ENCODE measurements at places on chromosomes 4 and X.

DNA sequence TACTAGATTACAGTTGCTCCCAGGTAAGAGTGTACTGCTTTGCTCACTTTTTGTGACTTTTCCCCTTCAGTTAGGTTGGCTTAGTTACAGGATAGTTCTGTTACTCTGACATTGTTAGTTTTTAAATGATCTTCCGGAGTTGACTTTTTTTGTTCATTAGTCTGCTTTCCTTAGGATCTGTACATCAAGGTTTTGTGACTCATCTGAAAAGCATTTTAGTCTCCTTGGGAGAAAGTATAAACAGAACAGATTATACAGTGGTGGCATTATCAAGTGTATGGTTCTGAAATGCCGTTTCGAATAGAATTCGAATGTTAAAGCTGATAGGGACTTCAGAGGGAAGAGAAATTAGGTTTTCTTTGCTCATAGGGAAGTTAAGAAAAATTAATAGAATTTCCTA, 63.3 kb downstream of the USP9X start:
- DNase-seq = no peak

DNA sequence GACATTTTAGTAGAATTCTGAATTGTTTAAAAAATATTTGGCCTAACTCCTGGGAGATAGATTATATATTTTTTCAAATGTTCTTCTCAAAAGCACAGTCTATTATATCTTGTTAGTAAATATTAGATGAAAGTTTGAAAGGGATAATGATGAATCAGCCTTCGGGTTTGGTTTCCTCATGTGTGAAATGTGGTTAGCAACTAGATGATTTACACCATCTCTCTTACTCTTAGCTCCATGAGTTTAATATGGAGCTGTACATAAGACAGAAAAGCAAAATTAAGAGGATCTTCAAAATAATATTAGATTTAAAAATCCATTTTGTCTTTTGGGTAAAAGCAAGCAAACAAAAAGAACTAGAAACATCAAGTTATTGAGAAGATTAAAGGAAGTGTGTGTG, 120.8 kb upstream of the SFRP2 start:
- DNase-seq = no peak

DNA sequence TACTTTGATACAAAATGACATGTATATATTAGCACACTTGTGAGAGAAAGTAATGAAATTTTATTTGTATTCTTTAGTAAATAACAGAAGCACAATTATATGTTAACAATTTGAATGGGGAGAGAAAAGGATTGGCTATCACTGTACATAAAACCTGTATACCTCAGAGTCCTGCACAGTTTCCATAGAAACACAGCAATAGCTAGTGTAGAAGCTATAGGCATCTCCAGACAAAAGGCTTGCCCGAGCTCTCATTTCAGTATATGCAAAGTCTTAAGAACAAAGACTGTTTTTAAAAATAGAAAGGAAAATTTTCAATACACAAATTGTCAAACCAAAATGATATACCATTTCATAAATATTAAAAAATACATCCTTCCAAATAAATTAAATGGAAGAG, 38.5 kb downstream of the GPM6A start:
- no peak for DNase-seq

DNA sequence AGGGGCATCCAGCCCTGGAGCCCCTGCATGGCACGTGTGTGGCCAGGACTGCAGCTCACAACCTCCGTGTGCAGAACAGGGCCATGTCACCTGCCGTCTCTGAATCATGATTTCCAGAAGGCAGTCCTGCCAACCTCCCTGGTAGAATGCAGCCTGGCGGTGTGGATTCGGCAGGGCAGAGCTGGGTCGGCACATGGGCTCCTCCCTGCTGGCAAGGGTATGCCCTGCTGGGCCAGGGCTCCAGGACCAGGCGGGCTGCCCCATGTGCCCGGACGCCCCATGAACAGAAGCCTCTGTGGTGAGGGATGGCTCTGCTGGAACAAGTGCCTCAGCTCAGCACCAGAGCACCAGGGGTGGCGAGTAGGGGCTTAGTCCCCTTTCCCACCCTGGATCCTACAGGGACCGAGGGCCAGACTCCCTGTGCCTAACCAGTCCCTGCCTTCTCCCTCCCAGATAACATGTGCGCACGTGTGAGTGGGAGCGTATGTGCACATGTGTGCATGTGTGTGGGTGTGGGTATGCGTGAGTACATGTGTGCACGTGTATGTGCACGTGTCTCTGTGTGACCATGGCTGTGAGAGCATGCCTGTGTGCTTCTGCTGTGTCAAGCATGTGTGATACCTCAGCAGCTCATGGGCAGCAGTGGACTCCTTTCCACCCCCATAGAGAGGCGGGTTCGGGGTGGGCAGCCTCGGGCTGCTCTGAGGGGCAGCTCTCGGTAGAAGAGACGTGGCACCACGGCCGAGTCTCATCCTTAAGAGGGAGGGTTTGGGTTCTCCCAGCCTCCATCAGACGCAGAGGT, 10.3 kb upstream of the MXD4 start:
- no peak for DNase-seq

DNA sequence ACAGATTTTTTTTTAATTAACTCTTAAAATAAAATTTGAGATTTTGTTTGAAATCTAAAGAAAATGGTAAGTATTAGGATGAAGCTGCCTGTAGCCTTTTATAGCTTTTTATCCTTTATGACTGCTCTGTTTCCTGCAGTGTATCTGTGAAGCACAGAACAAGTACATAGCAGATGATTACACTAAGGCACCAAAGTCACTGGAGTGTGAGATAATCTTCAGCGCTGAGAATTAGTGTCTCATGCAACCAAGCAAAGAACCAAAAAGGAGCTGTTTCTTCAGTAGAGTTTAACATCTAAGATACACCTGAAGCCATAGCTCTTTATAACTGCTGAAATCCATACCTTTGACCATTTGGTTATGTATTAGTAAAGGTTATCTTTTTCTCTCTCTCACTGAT, 1989.8 kb upstream of the PCDH10 start:
- DNase-seq = no peak

- no peak for DNase-seq
Observed at GRCh38 chr4:159429693-159430035, 326.8 kb downstream of the RAPGEF2 start.

GRCh38 chr4:7719354-7720174, 220.1 kb downstream of the AFAP1 start:
- peak; percentile 39 for DNase-seq

DNA sequence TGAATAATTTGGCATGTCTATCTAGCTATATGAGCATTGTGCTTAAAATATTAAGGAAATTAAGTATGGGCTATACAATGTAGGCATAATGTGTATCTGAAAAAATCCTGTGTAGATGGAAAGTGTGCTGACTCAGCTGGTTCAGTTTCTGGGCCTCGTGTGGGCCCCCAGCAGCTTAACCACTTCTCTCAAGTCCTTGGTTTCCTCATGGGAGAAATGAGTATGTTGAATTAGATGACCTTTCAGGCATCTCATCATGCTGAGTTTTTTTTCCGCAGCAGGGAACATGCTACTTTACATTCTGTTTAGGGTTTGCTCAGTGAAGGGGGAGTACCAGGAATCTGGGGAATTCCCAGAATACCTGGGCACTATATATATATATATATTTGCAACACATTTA, 30.5 kb downstream of the RHOH start:
- no peak for DNase-seq

DNA sequence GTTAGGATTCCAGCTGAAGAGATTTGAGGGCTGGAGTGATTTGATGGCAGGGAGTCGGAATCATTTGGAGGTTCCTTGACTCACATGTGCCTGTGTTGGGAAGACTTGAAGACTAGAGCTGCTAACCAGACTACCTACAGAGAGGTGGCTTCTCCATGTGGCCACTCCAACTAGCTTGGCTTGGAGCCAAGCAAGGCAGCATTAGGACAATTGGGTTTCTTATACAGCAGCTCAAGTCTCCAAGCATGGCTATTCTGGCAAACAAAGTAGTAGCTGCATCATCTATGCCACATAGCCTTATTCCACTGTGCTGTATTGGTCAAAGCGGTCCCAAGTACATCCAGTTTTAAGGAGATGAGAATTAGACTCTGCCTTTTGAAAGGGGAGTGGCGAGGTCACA, 171.7 kb upstream of the SLC4A4 start:
- no peak for DNase-seq

GRCh38 chr4:11505221-11505971, 76.7 kb upstream of the HS3ST1 start:
- no peak for DNase-seq

GRCh38 chr4:99047710-99048109, 40.9 kb downstream of the ADH5 start:
- no peak for DNase-seq

DNA sequence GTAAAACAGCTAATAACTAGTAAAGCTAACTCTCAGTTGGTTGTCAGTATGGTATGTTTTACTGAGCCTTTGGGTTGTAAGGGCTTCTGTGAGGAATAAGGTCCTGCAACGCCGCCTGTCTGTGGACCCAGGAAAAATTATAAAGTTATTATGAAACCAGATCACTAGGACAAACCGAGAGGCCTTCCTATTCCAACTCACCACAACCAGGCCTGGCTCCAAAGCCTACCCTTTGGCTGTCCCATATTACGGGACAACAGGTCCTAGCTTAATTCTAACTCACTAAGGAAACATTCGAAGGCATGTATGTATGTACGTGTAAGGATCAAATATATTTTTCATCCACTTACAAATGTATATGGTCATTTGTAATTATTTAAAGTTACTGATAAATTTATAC, 1.4 kb downstream of the ANKRD17 start:
- DNase-seq = peak; percentile 66

GRCh38 chr4:3291411-3291968, 1.3 kb upstream of the RGS12 start:
- no peak for DNase-seq

GRCh38 chr4:109648266-109648996, 54.8 kb downstream of the CASP6 start:
- peak; percentile 76 for DNase-seq

- no peak for DNase-seq
Observed at GRCh38 chr4:89788206-89789072, 48.5 kb downstream of the SNCA start.

DNA sequence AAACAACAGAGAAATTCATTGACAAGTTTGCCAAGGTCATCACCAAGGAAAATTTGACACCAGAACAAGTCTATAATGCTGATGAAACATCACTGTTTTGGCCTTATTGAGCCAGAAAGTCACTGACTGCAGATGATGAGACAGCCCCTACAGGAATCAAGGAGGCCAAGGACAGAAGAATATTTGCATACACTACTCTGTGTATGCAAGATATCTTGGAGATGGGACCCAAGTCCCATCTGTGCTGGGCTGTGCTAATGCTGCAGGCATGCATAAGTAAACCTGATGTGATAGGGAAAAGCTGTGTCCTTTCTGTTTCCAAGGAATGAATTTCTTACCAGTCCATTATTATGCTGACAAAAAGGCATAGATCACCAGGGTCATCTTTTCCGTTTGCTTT, 126.8 kb downstream of the PAPSS1 start:
- no peak for DNase-seq

GRCh38 chr4:78647272-78647671, 95.7 kb downstream of the ANXA3 start:
- DNase-seq = no peak

GRCh38 chr4:128384091-128384520, 96.5 kb upstream of the PGRMC2 start:
- DNase-seq = no peak

GRCh38 chr4:168942985-168943384, 67.1 kb downstream of the CBR4 start:
- no peak for DNase-seq

GRCh38 chrX:132774010-132774714, 184.3 kb downstream of the HS6ST2 start:
- DNase-seq = no peak

DNA sequence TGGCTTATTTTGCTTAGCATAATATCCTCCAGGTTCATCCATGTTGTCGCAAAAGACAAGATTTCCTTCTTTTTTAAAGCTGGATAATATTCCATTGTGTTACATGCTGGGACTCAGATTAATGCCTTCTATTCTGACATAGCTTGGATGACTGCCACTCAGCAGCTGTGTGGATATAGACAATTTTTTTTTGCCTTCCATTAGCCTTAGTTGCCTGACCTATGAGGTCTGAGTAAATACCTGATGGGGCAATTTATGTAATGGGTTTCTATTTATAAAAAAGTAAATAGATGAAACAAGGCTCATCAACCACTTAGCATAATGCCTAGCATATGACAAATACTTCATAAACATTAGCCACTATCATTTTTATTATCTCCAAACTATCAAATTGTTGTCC, 515.4 kb downstream of the ZNF674 start:
- DNase-seq = no peak

- DNase-seq = no peak
Observed at GRCh38 chr4:158819942-158820786, 51.3 kb downstream of the FNIP2 start.

DNA sequence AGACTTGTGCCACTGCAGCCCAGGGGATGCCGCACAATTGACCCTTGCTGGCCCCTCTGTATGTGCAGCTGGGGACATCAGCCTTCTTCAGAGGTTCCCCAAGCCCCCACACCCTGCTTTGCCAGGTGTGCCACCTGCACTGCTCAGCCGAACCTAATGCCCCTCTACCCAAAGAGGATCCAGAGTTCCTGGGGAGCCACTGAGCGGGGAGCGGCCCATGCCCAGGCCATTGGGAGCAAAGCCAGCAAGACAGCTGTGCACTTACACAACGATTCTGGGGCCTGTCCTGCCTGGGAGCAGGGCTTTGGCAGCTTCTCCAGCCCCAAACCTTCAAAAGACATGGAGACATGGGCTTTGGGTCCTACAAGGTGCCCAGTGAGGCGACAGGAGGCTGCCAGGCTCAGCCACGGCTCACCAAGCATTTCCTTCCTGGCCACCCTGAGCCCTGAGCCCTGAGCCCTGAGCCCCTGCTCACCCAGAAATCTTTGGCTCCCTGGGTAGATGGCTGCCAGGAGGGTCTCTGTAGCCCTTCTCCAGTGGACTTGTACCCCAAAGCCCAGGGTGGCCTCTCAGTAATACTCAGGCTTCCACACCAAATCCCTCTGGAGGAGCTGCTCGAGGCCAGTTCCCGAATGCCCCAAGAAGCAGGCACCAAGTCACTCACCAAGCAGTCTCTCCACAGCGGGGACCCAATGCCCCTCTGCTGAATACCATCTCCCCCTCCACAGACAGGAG, 13.0 kb downstream of the PNMA6E start:
- no peak for DNase-seq

- DNase-seq = no peak
Observed at GRCh38 chr4:38180456-38180855, 220.3 kb downstream of the PTTG2 start.

Data from CD4-positive, alpha-beta T cell treated with Interleukin-6 at 100 ng/mL for 8 hours (primary cell).